KBM-7 (cell line): ENCODE measurements at places on chromosomes 6 and 20.

DNA sequence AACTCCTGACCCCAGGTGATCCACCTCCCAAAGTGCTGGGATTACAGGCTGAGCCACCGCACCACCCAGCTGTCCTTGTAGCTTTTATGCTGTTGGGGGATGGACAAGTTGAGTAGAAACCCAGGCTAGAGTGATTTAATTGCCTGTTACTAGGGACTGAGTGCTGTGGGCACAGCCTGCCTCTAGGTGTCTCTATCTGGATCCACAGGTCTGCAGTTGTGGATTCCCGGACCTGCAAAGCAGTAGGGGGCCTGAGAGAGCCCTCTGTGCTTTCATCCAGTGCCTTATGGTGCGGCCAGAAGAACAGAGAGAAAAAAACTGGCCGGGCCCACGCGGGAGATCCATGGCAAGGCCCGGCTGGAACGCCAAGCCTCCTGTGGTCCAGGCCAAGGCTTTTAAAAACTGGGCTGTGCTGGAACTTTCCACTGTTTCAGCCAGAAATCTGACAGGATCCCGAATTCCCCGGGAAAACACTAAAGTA, 5.2 kb downstream of the SIRPA start:
- peak; percentile 82 for DNase-seq

DNA sequence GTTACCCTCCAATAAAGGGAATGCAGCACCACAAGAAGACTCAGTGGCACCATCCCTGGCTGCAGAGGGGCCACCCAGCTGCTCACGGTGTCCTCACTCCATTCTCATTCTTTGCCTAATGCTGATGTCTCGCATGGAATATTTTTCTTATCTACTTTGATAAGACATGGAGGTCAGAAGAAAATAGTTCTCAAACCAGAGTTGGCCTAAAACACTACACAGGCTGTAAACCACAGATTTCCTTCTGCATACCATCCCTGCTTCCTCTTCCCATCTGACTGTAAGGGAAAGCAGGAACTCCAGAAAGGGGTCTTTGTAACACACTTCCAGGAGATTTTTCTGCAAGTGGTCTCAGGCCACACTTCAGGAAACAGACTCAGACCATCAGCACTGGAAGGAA, 43.1 kb upstream of the CD93 start:
- no peak for DNase-seq

- DNase-seq: no peak
These were observed 1.9 kb downstream of the RBM24 start for GRCh38 chr6:17283074-17283473.

DNA sequence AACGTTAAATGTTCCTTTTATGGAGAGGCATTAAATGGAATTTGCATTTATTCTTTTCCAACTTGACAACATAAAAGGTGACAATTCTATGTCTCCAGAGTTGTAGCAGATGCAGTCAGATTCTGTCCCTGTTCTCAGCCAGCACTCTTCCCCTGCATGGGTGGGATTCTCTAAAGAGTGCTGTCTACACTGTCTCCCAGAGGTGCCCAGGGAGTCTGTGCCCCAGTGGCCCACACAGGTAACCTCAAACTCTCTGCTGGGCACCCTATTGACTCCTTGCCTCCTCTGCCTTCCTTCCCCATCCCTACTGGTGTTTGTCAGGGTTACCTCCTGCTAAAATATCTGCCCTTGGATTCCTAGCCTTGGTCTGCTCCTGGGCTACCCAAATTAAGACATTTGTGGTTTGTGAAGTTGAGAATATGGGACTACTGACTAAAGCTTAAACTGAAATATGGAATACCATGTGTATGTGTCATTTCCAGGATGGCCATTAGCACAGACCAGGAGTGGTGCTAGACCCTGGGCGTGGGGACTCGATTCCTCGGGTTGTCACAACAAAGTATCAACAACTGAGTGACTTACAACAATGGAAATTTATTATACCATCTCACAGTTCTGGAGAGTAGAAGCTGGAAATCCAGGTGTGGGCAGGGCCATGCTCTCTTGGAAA, 284.7 kb downstream of the CDH26 start:
- no peak for DNase-seq

DNA sequence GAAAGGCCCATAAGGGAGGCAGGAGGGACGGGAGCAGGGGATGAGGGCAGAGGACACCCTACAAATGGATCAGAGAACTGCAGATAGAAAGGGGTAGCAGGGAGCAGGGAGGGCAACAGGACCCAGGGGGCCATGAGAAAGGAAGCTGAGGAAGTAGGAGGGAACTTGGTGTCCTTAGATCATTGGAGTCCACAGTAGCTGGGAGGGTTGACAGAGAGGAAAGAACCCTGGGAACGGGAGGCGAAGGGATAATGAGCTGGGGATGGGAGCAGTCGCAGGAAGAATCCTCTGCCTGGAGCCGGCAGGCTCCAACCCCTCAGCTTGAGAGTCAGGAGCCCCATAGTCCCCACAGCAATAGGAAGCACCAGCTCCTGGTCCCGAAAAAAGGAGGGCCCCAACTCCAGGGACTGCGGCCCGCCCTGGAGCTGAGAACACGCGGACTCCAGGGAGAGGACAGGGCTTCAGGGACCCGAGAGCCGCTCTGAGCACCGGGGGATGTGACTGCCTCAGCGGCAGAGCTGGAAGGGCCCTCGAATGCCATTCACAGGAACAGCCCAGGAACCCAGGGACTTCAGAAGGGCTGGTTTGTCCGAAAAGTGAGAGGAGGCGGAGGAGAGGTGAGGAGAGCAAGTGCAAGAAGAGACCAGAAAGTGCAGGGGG, 32.7 kb downstream of the HLA-A start:
- DNase-seq: no peak

- DNase-seq: no peak
These were observed 7.8 kb upstream of the PACSIN1 start for GRCh38 chr6:34457742-34458735.

DNA sequence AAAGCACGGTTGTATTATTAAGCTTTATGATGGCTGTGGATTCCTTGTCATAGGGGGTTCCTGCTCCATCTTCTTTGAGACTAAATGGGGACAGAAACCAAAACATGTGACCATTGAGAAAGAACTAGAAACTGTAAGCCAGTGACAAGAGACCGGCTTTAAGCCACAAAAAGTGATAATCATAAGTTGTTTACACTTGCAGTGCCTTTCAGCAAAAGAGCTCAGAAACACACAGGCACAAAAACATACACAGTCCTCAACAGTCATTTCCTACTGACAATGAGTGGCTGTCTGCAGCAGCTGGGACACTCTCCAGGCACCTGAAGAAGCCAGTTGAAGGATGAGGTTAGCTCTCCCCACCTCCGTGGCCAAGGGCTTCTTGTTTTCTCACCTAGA, 20.0 kb upstream of the UBE2J1 start:
- DNase-seq: no peak

DNA sequence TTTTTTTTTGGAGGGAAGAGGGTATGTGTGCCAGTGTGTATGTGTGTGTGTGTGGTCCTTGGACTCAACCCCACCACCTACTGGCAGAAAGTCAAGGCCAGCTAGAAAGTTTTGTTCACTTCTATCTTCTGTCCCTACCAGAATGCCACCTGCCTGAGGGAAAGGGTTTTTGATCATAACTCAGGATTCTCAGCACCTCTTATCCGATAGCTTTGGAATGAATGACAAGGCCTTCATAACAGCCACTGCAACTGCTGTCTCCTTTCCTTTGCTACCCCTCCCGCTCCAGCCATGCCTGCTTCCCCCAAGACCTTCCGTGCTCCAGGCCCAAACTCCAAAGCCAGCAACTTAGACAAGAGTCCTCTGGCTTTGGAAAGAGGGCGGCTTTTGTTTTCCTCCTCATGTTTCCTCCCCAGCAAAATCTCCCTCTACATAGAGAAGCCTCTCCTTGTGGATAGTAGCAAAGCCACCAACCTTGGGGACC, 18.7 kb downstream of the BTN3A1 start:
- DNase-seq: peak; percentile 65
